ENCODE measurements at places on chromosomes 12 and 14.
A peak's percentile ranks its signal among the peaks of the same experiment; 100 is the strongest.

- DNase-seq: no peak
These were observed 43.2 kb downstream of the CCDC88C start for GRCh38 chr14:91374287-91374878.

- DNase-seq: no peak
These were observed 17.4 kb downstream of the PRKAB1 start for GRCh38 chr12:119685375-119685774.

- DNase-seq: no peak
These were observed 34.2 kb downstream of the CKAP4 start for GRCh38 chr12:106213662-106214061.

GRCh38 chr12:6459004-6459337 lies 7.1 kb downstream of the TAPBPL start:
- no peak for DNase-seq

GRCh38 chr12:66149702-66150398 lies 19.3 kb upstream of the LLPH start:
- no peak for DNase-seq

GRCh38 chr14:35362911-35363374 lies 41.6 kb downstream of the NFKBIA start:
- no peak for DNase-seq

DNA sequence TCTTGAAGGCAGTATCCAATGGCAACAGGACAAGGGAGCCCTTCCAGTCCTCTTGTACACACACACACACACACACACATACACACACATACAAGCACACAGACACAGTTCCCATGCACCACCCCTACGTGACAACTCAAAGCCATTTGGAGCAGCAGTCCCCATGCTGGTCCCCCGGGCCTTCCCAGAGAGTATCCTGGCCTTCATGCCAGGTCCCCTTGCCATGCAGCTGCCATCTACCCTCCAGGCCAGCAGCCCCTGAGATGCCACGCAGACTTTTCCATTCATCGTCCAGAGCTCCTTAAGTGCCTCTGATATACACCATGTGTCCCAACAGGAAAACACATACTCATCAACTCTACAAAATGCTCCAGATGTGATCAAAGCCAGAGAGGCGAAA lies 159.5 kb downstream of the ANO2 start:
- DNase-seq: no peak

GRCh38 chr12:70365648-70366518 lies at the start of gene KCNMB4:
KCNMB4 (plus strand) TSS chr12:70366290; CDS start chr12:70366735, 445 bp downstream.
- DNase-seq: peak; percentile 16

DNA sequence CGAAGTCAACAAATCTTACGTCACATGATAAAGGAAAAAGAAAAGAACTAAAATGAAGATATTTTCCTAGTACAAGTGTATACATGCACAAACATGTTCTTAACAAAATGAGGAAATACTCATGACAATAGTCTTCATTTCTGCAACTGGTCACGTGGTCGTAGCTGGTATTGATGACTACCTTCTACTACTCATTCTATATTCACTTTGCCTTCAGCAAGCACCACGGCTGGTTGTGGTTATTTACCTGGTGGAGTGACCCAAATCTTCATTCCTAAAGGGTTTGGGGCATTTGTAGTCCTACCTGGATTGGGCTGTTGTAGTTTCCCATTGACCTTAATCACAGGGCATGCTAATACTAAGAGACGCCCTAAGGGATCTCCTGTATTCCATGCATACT lies 51.2 kb downstream of the FIGNL2 start:
- no peak for DNase-seq

- DNase-seq: no peak
These were observed 484.3 kb downstream of the NAV3 start for GRCh38 chr12:78315028-78315427.

DNA sequence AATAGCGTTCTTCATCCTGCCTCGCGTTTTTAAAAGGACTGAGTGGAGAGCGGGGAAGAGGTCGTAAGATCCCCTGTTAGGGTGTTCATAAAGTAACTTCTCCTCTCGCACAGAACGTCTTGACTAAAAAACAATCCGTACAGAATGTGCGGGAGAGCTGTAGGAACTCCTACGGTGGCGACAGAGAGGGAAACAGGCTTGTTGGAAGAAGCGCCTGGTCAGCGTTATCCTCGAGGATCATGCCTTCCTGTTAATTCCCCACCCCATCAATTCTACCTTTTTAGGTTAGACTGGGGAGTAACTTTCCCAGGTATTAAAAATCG lies 399 bp upstream of the WASHC4 start:
- peak; percentile 42 for DNase-seq

- DNase-seq: no peak
These were observed 24.3 kb downstream of the ASPG start for GRCh38 chr14:104109731-104110361.

DNA sequence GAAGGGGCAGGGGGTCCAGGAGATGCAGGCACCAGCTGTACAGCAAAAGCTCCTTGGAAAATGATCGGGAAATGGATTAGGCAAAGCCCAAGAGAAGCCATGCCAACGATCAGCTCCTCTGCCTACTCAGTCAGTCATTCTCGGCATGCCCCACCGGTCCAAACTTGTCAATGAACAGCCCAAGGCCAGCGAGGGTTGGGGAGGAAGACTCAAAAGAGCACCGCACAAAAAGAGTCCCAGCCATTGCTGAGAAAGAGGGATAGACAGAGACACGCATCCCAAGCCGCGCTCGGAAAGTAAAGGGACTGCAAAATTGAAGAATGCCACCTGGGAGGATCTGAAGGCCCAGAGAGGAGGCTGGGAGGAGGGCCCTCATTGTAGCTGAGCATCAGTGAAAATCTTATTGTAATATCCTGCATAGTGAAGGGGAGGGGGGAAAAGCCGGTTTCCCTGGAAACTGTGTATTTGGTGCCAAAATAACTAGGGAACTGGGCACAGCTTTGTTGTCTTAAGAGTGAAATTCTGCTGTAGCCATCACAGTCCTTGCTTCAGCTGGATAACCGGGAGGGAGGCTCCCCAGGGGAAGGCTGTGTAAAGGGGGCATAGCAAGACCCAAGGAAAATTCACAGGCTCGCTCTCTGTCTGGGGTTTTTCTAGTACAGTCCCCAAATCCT lies 4.7 kb downstream of the KDM2B start:
- DNase-seq: no peak

GRCh38 chr12:8609061-8609570 lies 3.5 kb downstream of the AICDA start:
- peak; percentile 26 for DNase-seq

GRCh38 chr14:71452987-71453386 lies 479.2 kb upstream of the RGS6 start:
- DNase-seq: peak; percentile 2
